ENCODE measurements at places on chromosomes 3 and 15.
A peak's percentile ranks its signal among the peaks of the same experiment; 100 is the strongest.

DNA sequence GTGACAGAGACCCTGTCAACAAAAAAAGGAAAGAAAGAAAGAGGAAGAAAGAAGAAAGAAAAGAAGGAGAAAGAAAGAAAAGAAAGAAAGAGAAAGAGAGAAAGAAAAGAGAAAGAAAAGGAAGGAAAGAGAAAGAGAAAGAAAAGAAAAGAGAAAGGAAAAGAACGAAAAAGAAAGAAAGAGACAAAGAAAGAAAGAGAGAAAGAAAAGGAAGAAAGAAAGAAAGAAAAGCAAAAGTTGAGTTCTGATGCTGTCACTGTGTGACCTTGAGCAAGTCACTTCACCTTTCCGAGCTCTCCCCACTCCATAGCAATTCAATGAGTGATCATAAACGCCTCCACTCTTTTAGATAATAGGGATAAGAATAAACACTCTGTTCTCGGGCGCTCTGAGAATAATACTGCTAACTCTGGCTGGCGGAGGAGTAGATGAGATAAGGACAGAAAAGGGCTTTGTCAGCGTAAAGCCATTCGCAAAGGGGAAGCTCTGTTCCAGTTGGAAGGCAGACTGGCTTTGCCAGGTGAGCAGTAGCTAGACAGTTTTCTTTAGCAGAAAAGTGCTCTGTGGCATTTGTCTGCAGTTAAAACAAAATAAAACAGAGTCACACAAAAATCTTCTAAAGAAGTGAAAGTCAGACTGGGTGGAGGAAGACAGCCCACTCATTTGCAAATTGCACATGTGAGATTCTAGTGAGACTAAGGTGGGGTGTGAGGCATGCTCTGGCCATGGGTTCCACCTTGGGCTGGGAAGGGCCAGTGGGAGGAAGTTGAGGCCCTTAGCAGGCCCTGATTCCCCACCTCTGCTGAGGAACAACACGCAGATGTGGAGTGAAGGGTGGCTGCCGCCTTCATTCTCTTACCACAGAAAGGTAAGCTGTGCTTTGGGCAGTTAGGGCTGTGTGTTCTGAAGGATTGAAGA lies 9.6 kb upstream of the FLNB start:
- DNase-seq, result no peak

DNA sequence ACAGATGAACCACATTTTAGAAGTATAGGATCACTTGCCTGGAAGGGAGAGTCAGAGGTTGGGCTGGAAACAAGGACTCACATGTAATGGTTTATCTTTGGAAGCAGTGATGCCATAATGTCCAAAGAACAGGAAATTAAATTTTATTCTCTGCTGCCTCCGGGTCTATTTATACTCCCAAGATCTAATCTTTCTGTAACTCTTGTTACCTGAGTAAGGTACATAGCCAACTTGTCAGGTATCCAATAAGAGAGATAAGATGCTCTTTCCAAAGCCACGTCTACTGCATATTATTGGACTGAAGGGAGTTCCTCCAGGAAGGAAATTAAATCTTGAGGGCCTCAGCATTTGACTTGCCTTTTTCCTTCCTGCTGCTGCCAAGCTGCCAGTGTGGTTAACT lies 71.0 kb downstream of the CRYGS start:
- no peak for DNase-seq

- no peak for DNase-seq
Measured at GRCh38 chr3:42443292-42443691, 32.9 kb upstream of the LYZL4 start.

DNA sequence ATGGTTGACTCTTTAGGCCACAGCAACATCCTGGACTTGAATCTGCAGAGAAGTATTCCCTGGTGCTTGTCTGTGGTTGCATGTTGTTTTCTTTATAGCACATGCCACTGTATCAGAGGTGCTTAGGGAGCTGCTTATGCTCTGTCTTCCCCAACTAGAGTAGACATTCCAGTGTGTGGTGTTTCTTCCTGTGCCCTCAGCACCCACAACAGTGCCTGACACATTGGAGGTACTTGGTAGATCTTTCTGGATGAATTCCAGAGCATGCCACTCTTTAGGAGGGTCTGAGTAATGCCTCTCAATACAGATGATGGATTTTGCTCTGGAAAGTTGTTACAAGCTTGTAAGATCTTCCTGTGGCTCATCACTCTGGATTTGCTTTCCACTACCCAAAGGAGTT lies 117.6 kb downstream of the CHDH start:
- DNase-seq, result no peak

- DNase-seq, result no peak
Measured at GRCh38 chr3:104206925-104207324, 1159.8 kb upstream of the ALCAM start.

- DNase-seq, result no peak
Measured at GRCh38 chr3:136387031-136387430, 136.9 kb downstream of the PCCB start.

DNA sequence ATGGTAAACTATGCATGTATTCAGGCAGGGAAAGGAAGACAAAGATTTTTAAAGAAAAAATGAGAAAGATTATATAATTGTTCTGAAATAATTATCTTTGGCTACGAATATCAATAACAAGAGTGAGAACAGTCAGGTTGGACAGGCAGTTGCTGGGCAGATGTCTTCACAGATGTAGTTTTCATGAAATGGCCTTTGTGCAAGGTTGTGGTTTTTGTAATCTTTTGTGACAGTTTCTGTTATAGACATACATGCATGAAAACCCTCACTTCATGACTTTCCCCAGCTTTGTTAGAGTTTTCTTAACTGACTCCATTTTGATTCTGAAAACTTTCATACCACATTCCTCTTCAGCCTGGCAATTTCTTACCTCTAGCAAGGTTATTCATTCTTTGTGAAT lies 34.9 kb upstream of the SLC25A36 start:
- DNase-seq, result no peak

DNA sequence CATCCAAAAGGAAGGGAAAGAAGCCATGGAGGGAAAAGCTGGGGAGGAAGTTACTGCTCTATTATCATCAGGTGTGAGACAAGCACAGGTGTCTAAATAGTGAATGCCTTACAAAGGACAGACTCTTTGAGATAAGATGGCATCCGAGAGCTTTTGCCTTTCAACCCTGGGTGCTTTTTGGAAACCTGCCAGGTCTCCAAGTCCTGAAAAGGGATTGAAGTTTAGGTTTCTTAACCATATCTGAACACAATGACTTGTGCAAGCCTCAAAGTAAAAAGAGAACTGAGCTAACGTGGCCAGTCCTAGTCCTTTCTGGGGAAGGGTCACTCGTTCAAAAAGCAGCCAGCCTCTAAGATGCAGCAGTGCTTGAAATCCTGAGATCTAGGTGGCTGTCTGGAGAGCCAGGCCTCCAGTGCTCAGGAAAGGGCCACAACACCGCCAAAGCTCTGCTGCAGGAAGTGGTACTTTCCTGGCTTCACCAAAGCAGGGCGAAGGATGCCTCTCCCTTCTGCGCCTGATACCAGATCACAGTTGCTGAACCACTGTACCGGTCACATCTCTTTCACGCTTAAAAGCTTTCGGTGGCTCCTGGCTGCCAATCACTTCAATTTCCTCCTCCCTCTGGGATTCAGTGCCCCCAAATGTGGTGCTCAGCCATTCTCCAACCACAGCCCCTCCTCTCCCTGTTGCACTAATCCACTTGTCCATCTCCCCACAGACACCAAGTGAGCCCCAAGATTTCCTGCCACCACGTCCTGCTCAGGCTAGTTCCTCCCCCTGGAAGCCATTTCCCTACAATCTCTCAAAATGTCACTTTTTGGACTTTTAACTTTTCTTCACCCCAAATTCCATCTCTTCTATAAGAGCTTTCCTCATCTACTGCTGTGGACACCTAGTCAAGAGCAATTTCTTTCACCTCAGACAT lies 104.1 kb upstream of the LPP start:
- peak; percentile 2 for DNase-seq

DNA sequence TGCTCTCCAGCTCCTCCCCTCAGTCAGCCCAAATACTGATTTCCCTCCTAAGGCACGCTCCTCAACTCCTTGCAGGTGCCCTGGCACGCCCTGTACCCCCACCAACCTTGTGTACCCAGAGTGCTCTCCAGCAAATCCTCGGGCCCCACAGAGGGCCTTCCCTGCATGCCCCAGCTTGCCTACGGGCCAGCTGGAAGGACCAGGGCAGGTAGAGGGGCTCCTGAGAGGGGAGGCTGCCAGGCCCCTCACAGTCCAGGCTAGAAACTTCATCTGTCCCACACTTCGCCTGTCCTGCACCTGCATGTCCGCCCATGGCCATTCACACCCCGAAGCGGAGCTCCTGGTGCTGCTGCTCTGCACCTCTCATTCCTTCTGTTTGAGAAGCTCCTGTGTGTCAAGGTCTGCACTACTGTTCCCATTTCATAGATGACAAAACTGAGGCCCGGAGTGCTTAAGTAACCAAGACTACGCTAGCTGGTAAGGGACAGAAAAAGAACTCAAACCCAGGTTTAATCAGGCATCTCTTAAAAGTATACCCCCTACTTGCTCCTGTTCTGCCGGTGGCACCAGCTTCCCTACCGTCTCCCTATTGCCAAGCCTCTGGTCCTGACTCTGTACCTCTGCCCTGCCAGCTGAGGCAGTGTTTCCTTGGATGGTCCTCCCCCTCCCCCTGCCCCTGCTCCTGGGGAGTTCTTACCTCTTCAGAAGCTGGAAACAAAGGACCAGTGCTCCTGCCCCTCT lies 35.6 kb downstream of the ZXDC start:
- DNase-seq, result no peak

DNA sequence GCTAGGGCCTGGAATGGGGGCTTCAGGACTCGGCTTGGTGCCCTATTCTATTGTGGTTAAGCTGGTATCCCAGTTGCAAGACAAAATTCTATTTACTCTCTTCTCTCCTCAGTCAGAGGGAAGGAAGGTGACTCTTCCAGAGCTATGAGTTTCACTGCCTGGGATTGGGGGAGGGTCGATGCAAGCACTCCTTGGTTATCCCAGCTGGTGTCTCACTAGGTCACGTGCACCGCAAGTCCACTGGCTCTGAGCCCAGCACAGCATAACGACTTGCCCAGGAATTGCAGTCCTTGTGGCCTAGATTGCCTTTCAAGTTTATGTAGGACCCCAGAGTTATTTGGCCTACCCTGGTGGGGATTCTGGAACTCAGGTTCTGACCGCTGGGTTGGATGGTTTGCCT lies 958.8 kb downstream of the IGSF11 start:
- no peak for DNase-seq

DNA sequence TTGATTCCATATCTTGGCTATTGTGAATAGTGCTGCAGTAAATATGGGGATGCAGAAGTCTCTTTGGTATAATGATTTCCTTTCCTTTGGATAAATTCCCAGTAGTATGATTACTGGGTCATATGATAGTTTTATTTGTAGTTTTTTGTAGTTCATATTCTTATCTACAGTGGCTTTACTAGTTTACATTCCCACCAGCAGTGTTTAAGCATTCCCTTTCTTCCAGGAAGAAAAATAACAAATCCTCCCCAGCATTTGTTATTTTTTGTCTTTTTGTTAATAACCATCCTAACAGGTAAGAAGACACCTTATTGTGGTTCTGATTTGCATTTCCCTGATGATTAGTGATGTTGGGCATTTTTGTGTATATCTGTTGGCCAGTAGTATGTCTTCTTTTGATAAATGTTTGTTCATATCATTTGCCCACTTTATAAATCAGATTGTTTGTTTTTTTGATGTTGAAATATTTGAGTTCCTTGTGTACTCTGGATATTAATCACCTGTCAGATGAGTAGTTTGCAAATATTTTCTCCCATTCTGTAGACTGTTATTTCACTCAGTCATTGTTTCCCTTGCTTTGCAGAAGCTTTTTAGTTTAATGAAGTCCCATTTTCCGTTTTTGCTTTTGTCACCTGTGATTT lies 163.3 kb upstream of the THRB start:
- DNase-seq, result no peak

DNA sequence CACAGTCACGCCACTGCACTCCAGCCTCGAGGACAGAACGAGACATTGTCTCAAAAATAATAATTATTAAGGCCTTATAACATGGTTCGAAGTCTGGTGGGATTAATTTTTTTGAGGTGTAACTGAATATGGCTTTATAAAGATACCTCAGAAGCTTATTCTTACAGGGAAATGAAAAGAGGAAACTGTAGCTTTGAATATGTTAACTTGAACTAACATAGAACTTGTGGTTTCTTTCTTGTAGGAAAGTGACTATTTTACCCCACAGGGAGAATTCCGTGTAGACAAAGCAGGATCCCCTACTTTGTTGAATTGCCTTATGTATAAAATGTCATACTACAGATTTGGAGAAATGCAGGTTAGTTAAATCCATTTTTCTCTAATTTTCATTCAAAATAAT lies 96.3 kb downstream of the STT3B start:
- no peak for DNase-seq

- DNase-seq, result no peak
Measured at GRCh38 chr3:73950865-73951558, 326.3 kb upstream of the PDZRN3 start.

DNA sequence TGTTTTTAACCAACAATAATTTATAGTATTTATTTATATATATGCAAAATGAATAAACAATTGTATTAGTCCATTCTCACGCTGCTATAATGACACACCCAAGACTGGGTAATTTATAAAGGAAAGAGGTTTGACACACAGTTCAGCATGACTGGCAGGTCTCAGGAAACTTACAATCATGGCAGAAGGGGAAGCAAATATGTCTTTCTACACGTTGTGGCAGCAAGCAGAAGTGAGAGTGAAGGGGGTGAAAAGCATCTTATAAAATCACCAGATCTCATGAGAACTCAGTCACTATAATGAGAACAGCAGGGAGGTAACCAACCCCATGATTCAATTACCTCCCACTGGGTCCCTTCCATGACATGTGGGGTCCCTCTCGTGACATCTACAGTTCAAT lies 162.8 kb upstream of the SLITRK3 start:
- DNase-seq, result no peak

DNA sequence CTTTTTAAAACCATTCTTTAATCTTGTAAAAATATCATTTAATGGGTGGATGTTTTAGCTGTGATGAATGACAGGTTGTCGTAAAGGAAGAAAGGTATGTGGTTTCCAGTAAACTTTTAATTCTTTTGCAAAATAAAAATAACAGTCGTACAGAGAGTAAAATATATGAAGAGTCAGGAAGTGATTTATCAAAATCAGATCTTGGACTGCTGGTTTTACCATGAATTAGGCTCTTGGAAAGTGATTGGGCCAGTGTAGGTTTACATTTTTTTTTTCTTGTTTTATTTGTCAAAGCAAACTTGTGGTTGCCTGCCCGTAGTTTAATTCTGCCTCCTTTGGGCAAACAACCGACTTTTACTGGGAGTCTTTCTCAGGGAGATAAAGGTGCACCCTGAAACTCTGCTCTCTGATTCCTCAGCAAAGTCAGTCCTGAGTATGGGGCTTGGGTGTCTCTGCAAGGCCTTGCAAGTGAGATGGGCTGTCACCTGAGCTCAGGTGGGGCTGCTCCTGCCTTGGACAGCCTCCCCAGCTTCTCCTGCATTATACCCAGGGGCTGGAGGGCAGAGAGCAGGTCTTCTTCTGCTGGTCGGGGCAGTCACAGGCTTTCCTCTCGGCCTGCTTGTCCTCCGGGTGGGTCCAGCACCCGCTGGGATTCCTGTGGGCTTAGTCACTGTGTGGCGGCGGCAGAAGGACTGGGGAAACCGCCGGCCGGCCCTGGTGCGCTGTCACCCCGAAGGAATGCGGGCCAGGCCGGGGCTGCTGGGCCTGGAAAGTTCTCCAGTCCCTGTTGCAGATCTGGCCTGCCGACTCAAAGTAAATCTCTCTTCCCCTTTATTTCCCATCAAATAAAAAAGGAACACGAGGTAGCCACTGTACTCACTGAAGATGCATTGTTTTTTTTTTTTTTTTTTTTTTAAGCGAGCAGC lies 79.0 kb downstream of the IGF1R start:
- no peak for DNase-seq
